ENCODE measurements at places on chromosomes 11 and 22. TPM values are rescaled to one million over a fixed set of nuclear protein-coding genes. Genes with fewer than 3 reads are reported as not detected.

DNA sequence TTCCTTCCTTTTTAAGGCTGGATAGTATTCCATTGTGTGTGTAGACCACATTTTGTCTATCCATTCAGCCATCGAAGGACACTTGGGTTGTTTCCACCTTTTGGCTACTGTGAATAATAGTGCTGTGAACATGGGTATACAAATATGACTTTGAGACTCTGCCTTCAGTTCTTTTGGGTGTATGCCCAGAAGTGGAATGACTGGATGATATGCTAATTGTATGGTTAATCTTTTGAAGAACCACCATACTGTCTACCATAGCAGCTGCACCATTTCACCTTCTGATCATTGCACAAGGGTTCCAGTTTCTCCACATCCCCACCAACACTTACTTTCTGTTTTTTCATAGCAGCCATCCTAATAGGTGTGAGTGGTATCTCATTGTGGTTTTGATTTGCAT is 30.3 kb downstream of the SGSM1 start:
- DNase-seq, result no peak

DNA sequence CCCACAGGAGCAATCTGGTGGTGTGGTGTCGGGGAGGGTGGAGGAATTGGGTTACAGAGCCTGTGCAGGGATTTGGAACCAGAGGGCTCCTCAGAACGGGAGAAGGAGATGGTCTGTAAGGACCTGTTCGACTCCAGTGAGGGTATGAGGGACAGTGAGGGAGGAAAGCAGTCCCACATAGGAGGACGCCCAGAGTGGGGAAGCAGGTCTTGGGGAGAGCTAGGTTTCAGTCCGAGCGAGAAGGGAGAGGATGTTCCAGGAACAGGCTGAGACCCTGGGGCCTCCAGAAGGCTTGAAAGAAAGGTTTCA is 32.0 kb upstream of the GNAZ start:
- DNase-seq, result no peak

DNA sequence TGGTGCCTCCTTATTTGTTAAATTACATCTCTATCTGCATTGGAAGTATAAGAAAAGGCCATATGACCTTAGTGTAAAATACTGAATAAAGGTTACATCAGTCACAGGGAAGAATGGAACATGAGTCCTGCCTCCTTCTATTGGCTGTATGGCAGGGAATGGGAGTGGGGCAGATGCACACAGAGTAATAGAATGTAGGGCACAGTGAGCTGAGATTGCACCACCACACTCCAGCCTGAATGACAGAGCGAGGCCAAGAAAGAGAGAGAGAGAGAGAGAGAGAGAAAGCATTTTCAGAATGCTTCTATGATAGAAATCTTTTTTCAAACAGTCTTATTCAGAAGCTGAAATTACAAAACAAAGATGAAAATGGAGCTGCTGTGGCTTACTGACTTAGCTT is 58.8 kb downstream of the SLN start:
- DNase-seq, result no peak

DNA sequence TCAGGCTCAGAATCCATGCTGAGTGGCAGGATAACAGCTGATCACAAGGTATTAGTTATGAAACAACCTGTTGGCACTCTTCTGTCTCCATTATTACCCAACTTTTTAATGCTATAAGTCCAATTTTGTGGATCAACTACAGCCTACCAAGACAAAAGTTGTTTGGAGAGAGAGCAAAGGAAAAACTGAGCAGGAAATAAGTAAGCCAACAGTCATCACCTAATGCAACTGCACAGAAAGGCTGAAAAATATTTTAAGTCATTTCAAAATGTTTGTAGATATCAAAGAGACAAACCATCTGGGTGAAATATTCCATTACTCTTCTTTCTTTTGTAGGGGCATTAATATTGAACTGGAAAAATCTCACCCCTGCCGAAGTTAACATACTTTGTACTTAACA is 41.6 kb downstream of the FDX1 start:
- no peak for DNase-seq

DNA sequence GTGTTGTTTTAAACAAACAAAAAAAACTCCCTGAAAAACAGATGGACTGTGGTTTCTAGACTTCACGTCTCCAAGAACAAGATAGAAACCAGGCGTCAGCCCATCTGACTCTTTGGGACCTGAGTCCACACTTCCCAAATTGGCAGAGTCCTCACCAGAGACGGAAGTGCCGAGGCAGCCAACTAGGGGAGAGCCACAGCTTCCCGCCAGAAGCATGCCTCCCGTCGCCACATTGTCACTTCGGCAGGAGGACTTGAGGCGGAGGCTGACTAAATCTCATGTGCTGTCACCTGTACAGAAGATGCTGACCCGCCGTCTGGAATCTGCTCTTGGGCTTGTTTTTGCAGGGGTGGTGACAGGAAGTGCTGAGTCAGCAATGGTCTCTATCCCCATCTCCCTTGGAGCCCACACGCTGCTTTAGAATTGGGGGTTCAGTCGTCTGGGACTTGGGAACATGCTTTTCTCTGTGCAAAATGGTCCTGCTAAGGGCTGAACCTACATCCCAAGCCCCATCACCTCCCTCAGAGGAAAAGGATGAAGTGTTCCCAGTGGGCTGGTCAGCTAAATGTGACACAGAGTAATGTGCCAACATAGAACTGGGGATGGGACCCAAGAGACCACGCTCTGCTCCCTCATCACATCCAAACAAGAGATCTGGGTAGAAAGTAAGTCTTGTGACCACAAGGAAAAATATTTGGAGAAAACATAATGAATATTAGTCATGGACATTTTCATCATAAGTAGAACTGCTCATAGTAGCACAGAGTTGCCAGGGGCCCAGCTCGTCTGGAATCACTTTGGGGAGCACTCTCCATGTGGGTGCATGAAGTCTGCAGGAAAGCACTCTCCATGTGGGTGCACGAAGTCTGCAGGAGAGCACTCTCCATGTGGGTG is 152.9 kb downstream of the SNX19 start:
- DNase-seq, result no peak

GRCh38 chr22:45964372-45964771 is 12.6 kb downstream of the WNT7B start:
- no peak for DNase-seq

DNA sequence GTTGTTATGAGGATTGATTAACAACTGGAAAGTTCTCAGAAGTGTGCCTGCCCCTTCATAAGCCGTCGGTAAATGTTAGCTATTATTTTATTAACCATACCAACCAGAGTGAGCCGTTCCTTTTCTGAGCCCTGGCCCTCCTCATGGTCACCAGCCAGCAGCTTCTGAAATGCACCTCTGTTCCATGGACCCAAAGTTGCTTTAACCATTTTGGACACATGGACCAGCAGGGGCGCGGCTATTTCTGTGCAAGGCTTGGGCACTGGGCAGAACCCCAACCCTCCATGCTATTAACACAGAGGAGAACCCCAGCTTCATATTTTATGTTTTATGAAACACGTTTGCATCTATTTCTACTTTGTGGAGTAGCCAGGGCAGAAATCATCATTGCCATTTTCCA is 18.6 kb upstream of the SCGB1A1 start:
- DNase-seq, result peak; percentile 80

PRRG4 gene
- 11.2 TPM for total RNA-seq
